Right atrium auricular region (tissue), 2 donors: ENCODE measurements at places on chromosomes 11 and 22.

- DNase-seq: no peak
Measured at GRCh38 chr11:75303544-75304224, 47.8 kb downstream of the ARRB1 start.

DNA sequence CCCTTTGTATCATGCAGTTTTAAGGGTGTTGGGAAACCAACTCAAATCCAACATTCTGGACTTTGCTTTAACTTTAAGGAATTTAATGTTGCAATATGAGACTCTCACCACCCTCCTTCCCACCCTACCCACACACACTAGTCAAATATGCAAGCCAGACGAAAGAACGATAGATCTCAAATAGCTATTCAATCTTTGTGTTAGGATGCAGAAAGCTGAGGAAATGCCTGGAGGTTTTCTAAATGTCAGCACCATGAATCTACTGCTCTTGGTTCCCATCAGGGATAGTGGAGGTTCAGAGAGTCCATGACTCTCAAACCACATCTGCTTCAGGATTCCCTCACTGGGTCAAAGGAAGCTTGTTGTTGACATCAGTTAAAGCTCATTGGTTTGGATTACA lies 33.7 kb downstream of the EXPH5 start:
- no peak for DNase-seq

- no peak for DNase-seq
Measured at GRCh38 chr22:38777087-38777671, 16.8 kb downstream of the DNAL4 start.

- DNase-seq: no peak
Measured at GRCh38 chr22:21860491-21861039, 6.9 kb downstream of the MAPK1 start.

- DNase-seq: no peak
Measured at GRCh38 chr11:63445118-63445517, 45.8 kb downstream of the PLAAT5 start.
